ENCODE measurements at places on chromosomes 16 and 17.

DNA sequence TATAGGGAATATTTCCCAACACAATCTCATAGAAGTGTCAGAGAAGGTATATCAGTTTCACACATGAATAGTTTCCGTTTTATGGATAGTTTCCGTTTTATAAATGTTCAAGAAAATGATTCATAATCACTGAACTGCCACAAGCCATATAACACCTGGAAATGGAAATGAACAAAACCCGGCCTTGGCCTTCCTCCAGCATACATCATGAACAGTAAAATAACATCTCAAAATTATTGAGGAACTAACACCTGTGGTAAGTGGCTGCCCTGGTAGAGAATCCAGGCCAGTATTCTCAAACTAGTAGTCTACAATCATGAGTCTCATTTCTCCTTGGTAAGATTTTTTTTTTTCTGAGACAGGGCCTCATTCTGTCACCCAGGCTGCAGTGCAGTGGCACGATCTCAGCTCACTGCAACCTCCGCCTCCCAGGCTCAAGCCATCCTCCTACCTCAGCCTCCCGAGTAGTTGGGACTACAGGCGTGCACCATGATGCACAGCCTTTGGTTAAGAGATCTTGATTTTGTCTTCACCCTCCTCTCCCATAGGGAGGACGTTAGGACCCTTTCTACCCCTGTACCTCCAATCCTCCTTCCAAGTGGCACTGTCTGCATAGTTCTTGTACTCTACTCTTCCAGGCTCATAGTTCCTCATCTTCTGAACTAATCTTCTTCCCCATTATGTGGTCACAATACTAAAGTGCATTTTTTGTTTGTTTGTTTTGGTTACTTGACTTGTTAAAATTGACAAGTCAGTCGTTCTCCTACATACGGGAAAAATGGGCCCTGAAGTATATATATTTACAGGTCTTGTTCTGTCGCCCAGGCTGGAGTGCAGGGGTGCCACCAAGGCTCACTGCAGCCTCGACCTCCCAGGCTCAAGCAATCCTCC is 15.0 kb upstream of the RGS9 start:
- DNase-seq = no peak

DNA sequence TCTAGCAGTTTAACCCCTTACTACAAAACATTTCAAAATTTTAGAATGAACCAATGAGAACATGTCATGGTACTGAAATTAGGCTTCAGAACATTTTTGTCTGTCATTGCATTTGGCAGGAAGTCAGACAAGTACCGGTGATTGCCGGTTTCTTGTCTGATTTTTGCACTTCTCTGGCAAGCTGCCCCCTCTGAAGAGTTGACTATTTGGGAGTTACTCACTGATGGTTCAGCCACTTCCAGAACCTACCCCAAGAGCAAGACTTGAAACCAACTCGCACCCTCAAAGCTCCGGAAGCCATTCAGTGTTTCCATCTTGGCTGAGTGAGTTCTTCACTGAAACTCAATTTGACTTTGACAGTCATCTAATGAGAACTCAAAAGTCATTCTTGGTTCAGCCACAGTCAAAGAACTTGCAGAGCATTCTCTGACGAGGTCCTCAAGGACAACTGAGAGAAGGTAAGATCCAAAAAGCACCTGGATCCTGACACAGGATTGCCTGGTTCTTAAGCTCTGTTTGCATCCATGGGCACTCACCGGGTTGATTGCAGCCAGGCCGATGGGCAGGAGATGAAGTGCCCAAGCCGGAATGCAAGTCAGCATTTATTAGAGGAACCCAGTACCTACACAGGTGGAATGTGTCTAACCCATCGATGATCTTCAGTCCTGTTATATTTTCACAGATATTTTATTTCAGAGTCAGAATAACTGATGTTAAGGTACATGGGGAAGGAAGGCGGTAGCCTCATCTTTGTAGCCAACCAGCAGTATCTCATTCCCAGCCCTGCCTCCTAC is 93.6 kb downstream of the USP22 start:
- no peak for DNase-seq

GRCh38 chr16:57749101-57749692 is 13.6 kb downstream of the KATNB1 start:
- no peak for DNase-seq

GRCh38 chr16:85859818-85860125 is 39.2 kb upstream of the IRF8 start:
- DNase-seq = peak; percentile 30

DNA sequence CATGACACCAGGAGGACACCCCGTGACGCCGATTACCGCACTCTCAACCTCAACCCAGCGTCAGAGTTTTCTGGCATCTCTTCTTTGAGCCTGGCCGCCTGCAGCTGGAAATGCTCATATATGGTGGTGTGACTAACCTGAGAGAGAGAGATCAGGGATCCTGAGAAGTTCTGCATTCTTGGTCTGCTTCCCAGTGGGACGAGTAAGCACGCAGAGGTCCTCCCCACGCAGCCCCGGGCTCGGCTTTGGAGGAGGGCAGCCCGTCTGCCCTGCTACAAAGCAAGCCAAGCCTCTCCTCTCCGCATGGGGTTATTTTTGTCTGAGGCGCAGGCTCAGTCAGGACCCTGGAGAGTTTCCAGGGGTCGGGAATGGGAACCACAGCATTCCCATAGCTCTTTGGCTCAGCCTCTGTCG is 16.5 kb downstream of the CRISPLD2 start:
- DNase-seq = no peak

GRCh38 chr17:16419929-16420271 is 4.5 kb downstream of the TRPV2 start:
- no peak for DNase-seq

DNA sequence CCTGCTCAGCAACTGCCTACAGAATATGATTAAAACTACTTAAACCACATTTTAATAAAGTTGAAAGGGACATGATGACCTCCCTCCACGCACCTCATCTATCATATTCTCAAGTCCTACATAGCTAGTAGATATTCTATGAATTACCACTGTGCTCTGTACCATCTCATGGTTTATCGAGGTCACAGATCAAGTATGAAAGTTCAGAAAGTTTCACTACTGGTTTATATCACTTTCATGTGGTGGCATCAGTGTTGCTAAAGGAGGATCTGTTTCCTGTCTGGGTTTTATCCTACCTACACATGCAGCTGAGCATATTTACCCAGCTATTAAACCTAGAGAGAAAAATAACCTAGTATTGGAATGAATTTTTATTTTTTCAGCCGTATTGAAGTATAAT is 214.9 kb upstream of the MON1B start:
- no peak for DNase-seq

GRCh38 chr17:77037943-77038342 is 102.8 kb upstream of the SEC14L1 start:
- DNase-seq = no peak

DNA sequence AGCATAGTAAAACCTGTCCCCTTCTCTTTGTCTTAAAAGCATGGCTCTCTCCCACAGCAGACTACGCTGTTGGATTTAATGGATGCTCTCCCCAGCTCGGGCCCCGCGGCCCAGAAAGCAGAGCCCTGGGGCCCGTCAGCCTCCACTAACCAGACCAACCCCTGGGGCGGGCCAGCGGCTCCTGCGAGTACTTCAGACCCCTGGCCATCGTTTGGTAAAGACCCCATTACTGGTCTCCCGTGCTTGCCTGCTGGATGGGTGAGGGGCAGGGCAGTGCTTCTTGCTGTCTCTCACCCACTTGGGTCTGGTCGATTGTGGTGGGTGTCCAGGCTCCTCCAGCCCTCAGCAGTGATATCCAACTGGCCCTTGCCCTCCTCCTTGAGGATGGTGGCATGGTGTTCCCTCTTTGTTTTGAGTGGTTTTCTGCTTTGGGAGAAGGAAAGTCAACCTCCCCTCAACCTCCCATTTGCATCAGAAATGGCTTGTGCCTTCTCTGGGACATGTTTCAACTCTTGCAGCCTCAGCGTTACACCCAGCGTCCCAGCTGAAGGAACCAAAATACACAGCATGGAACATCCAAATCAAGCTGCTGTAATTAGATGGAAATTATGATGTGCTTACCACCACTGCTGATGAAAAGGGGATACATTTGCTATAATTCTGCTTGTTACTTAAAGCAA is 49.3 kb downstream of the B9D1 start:
- DNase-seq = no peak
